Activated naive CD4-positive, alpha-beta T cell treated with anti-CD3 and anti-CD28 coated beads, Interleukin-2, amount 50 U/mL, for 72 hours (primary cell): ENCODE measurements at places on chromosomes 13 and 19.

DNA sequence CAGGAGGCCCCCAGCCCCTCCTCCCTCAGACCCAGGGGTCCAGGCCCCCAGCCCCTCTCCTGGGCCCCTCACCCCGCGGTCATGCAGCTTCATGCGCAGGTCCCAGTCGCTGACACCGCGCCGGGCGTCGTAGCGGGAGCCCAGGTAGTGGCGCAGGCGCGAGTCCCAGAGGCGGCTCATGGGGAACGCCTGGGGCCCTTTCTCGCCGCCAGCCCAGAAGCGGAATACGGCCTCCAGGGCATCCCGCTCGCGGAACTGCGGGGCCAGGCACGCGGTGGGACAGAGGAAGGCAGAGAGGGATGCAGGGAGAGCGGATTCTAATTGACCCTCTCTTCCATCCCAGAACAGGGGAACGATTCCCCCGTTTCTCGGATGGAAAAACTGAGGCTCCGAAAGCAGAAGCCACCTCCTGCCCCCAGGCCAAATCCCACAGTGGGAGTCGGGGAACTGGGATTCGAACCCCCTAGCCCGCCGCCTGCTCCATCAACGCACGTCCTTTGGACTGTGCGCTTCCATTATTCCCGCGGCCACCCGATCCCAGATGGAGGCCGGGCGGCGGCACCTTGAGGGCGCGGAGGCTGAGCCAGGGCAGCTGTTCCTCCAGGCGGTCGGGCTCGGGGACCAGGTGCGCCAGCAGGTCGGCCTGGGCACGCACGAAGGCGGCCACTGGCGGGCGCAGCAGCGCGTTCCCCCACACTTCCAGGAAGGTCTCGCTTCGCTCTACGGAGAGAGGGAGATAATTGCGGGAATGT is 4.2 kb upstream of the TNNI3 start:
- no peak for DNase-seq

GRCh38 chr13:93307651-93308050 is 81.0 kb downstream of the GPC6 start:
- no peak for DNase-seq

GRCh38 chr13:99565478-99566124 is 64.3 kb downstream of the TM9SF2 start:
- no peak for DNase-seq

GRCh38 chr13:59633290-59633689 is 530.4 kb downstream of the DIAPH3 start:
- DNase-seq = no peak

GRCh38 chr19:19271828-19272599 is 1.1 kb downstream of the TM6SF2 start:
- no peak for DNase-seq

DNA sequence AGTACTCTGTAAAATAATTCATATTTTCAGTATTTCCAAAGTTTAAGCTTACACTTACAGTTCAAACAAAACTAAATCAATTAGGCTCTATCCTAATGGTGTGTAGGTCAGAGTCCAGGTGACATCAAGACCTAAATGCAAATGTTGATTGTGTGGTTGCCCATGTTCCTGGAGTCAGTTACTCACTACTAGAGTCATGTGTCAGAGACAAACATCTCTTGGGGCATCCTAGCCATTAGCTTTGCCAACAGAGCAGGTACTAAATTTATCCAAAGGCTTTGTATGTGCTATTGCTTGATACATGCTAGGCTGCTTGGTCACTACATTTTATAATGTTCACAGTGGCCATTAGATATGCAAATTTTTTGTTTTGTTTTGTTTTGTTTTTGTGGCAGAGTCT is 11.7 kb downstream of the SPRY2 start:
- no peak for DNase-seq
